Amniotic stem cell (primary cell): ENCODE measurements at places on chromosomes 7 and 10.

- DNase-seq, result no peak
These were observed 125.8 kb upstream of the PTN start for GRCh38 chr7:137469191-137469811.

DNA sequence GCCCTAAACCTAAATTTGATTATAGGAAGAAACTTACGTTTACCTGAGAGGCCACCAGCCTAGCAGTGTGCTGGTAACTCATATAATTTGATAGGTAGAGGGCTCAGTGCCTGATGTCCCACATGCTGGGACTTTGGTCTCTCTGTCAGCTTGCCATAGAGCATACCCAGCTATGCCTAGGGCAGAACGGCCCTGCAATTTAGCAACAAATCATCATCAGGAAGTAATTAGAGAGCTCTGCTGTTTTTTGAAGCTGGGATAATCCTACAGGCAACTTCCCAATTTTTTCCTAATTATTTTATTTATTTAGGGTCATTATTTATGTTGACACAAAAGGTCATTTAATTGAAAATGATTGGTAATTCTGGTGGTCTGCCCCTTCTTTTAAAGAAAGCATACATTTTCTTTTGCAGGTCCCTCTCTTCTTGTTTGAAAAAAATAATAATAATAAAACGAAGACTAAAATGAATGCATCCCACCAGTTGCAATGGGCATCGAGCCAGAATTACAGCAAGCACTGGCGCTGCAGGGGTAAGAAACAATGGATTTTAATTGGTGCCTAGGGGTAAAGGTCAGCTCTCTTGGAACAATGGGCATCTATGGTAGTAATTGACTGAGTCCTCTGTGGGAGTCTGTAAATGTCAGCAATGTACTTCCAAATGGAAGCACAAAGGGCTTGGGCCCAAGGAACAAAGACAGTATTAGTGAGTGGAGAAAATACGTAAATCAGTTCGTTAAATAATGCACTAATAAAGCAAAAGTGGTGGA, 348.0 kb downstream of the SORCS1 start:
- no peak for DNase-seq

- no peak for DNase-seq
These were observed 86.2 kb downstream of the CXCL12 start for GRCh38 chr10:44298713-44299112.

DNA sequence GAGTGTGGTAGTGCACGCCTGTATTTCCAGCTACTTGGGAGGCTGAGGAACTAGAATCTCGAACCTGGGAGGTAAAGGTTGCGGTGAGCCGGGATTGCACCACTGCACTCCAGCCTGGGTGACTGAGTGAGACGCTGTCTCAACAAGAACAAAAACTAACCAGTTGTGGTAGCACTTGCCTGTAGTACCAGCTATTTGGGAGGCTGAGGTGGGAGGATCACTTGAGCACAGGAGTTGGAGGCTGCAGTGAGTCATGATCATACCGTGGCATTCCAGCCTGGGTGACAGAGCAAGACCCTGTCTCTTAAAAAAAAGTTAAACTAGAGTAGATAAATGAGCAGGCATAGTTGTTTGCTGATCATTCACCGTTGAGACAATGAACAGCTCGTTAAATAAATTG, 48.9 kb downstream of the CUX1 start:
- no peak for DNase-seq

- DNase-seq, result no peak
These were observed 344.9 kb upstream of the CHRM2 start for GRCh38 chr7:136523571-136523970.

DNA sequence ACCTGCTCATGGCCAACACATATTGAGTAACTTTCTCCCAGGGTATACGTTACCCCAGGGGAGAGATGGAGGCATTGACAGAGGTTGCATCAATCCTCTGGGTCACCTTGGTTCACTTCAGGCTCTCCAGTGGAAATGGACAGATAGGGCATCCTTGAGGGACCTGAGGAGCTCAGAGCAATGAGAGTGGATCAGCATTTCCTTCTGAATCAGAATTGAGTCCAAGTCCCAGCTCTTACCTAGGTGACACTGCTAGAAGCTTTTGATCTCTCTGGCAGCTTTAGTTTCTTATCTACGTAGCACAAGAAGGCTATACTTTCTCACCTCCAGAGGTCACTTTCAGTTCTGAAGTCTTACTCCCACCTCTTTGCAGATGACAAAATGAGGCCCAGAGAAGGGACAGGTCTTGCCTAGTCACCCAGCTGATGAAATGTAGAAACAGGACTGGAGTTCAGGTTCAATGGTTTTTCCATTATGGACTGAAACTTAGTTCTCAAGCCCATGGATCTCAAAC, 35.2 kb downstream of the PANK1 start:
- DNase-seq, result no peak

DNA sequence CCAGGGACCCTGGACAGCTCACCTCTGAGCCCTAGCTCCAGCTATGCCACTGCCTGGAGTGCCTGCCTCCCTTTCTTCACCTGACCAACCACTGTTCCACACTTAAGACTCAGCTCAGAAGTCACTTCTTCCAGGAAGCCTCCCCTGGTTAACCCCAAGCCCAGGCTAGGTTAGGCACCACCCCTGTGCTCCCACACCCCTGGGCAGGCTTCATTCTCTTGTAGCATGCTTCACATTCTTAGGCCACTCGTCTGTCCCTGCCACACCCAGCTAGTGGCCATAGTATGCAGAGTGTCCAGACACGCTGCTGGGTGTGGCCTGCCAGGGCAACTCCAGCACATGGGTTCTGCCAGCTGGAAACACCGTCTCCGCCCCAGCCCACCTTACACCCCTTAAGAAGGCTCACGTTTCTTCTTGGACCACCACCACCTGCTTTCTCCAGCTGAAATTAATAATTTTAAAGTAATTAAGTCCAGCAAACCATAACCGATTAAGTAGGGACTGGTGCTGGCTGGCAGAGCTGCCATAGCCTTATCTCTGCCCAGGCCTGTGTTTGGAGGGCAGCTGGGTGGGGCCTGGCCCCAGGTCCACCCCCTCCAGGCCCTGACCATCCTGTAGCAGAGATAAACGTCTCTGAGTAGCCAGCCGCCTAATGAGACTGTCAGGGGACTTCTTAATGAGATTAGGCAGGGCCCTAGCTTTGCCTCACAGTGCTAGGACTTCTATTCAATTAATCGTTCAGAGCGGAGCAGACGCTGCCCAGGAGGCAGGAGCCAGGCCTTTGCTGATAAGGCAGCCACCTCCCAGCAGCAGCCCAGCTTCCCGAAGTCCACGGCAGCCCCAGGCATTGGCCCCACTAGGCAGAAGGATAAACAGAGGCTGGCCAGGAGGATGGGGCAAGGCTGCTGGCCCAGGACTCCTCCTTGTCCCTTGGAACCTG, 20.5 kb downstream of the GRID1 start:
- no peak for DNase-seq

- DNase-seq, result no peak
These were observed 287.9 kb upstream of the KLF14 start for GRCh38 chr7:131021902-131022301.
